ENCODE measurements at places on chromosomes 13 and 19.
A peak's percentile ranks its signal among the peaks of the same experiment; 100 is the strongest.

- no peak for DNase-seq
Observed at GRCh38 chr13:105638426-105638825, 897.0 kb downstream of the EFNB2 start.

- DNase-seq, result no peak
Observed at GRCh38 chr13:101654883-101655282, 202.4 kb downstream of the ITGBL1 start.

- no peak for DNase-seq
Observed at GRCh38 chr13:109485136-109485794, 301.1 kb downstream of the IRS2 start.

DNA sequence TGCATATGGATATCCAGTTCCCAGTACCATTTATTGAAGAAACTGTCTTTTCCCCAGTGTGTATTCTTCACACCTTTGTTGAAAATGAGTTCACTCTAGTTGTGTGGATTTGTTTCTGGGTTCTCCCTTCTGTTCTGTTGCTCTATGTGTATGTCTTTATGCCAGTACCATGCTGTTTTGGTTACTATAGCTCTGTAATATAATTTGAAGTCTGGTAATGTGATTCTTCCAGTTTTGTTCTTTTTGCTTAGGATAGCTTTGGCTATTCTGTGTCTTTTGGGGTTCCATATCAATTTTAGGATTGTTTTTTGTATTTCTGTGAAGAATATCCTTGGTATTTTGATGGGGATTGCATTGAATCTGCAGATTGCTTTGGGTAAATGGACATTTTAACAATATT lies 35.2 kb downstream of the ZNF136 start:
- no peak for DNase-seq

DNA sequence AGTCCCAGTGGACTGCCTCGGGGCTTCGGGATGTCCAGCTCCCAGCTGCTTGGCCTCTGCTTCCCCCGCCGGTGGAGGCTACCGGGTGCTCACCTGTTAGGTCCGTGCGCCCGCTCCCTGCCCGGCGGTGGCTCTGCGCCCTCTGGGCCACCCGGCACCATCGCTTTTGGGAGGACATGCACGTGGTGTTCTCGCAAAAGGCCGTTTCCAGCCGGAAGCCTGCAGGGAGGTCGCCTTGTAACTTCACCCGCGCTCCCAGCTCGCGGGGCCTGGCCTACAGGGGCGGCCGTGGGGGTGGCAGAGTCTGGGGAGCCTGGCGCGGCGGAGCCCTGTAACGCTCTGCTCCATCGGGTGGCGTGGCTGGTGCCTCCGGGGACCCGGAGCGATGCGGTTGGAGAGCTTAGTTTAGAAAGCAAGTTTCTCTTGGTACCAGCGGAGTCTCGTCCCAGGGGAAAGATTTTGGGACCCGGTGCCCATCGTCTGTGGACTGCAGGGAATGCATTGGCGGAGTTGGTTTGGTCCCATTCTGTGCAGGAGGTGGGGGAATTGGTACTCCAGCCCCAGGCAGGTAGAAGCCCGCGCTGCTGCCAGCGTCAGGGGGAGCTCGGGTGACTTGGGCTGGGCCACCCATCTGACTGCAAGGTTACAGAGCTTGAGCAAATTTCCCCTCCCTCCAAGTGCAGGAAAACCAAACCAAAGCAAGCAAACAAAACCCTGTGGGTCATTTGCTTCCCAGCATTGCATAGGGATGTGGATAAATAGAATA lies 673 bp downstream of the SPATA13 start:
- no peak for DNase-seq

- no peak for DNase-seq
Observed at GRCh38 chr13:97148894-97149293, 73.2 kb upstream of the MBNL2 start.

GRCh38 chr13:24905242-24905641 lies 141.3 kb downstream of the RNF17 start:
- DNase-seq, result no peak

DNA sequence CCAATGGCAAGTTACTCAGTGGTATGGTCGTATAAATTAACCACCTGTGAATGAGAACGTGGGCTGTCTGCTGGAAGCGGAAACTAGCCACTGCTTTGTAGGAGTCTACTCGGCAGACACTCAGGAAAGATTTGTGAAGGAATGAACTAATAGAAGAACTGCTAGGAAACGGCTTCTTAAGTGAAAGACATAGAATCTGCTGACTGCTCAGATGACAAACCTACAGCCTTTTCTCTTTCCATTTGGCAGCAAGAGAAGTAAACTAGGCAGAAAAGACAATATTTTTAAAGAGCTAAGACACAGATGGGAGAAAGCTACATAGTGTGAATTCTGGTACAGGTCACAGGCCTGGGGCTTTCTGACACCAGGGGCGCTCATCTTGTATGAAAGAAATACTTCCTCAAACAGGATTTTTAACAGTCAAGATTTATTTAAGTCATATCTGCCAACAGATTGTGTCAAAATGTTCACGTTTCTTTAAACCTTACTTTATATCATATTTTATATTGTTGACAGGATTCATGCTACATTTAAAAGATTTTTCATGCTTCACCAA lies 78.4 kb downstream of the MIPEP start:
- DNase-seq, result no peak

DNA sequence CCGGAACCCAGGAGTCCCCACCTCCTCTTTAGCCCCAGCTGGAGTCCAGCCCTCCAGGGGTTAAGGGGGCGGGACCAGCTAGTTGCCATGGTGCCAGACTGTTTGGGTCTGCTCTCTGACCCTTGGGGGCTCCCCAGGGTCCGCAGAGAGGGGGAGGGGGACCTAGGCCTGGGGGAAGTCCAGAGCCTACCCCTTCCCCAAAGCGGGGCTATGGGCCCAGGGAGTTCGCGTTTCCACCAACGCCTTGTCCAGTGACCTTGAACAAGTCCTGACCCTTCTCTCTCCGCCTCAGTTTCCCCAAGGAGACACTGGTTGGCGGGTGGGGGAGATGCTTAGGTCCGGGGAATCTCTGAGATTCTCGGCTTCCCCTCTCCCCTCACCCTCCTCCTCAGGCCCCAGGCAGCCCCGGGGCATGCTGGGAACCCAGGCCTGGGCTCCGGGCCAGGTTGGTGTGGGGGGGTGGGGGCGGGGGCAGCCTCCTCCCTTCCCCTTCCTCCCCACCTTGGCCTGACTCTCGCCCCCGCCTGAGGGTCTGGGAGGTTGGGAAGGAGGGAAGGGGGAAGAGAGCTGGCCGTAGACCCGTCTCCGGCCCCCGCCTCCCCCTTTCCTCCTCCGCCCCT lies 2.6 kb upstream of the SPACA6 start:
- peak; percentile 91 for DNase-seq

- no peak for DNase-seq
Observed at GRCh38 chr13:78958006-78958405, 299.1 kb upstream of the OBI1 start.

Measured in retina (tissue), 1 donor.